Stimulated activated CD4-positive, alpha-beta T cell treated with anti-CD3 and anti-CD28 coated beads, Interleukin-1b, Interleukin-23, amount 100 ng/mL, for 1 hour (primary cell): ENCODE measurements at places on chromosomes 11 and 22.

DNA sequence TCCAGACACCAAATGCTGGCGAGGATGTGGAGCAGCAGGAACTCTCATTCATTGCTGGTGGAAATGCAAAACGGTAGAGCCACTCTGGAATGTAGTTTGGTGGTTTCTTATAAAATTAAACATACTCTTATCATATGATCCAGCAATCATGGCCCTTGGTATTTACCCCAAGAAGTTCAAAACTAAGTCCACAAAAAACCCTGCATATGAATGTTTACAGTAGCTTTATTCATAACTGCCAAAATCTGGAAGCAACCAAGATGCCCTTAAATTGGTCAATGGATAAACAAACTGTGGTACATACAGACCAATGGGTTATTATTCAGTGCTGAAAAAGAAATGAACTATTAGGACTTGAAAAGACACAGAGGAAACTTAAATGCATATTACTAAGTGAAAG is 87.8 kb downstream of the APOL5 start:
- no peak for DNase-seq

GRCh38 chr11:64848826-64849597 is 4.6 kb upstream of the CDC42BPG start:
- DNase-seq: no peak

DNA sequence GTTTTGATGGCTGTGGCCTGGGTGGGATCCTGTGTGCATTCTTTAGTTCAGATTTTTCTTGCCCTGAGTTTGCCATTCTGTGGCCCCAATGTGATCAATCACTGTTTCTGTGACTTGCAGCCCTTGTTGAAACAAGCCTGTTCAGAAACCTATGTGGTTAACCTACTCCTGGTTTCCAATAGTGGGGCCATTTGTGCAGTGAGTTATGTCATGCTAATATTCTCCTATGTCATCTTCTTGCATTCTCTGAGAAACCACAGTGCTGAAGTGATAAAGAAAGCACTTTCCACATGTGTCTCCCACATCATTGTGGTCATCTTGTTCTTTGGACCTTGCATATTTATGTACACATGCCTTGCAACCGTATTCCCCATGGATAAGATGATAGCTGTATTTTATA is 620 bp downstream of the OR4C16 start:
- no peak for DNase-seq

DNA sequence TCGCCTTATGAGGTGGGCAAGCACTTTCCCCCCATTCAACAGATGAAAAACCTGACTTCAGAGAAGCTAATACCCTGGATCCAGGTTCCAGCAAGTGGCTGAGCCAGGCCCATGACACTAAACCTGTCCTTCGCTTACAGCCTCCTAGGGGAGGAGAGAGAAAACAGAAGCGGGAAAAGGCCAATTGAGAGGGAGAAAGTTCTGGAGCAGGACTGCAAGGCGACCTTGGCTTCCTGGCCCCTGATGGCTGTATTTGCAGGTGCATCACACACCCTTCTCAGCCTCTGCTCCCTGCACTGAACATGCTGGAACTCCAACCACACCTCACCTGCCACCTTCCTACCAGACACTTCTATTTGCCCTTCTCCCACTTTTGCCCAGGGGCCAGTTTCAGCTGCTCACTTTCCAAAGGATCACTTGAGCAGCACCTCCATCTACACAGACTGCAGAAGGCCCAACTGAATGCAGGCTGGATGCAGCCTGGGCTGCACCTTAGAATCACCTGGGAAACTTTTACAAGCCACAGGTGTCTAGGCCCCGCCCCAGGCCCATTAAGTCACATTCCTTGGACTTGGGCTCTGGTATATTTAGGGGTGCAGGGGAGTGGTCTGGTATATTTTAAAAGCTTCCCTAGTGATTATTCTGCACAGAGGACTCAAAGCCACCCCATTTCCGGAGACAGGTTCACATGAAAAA is 14.3 kb upstream of the ADA2 start:
- DNase-seq: no peak

DNA sequence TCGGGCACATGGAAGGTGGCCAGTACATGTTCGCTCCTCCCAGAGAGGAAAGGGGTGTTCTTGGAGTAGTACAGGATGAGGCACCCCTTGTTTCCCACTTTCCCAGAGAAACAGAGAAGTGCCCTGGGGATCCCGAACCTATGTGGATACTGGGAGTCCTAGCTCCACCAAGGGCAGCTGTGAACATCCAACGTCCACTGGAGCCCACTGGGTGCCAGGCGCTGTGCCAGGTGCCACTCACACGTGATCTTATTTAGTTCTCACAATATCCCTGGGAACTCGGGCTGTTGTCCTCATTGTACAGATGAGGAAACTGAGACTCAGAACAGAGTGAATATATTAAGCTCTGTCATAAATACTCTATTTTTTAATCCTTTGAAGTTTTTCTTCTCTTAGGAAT is 12.0 kb downstream of the SLCO2B1 start:
- no peak for DNase-seq

- DNase-seq: no peak
Measured at GRCh38 chr11:91804042-91804441, 420.6 kb upstream of the FAT3 start.

GRCh38 chr11:46127150-46127638 is 5.9 kb upstream of the PHF21A start:
- DNase-seq: no peak

DNA sequence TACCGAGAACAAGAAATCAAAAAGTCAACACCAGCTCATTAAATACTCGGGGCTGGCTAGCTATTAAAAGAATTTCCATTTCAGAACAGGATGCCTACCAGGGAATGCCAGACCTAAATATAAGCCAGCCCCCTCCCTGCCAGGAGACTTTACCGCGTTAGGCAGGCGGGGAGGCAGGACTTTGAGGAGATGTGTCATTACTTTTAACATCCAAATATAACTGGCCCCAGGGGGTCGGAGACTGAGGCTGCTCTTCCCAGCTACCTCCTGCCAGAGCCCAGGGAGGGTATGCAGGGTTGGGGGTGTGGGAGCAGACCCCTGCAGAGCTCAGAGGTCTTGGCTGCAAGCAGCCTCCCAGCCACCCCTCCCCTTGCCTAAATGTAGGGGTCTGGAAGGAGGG is 183.5 kb downstream of the DSCAML1 start:
- no peak for DNase-seq

- no peak for DNase-seq
Measured at GRCh38 chr11:60396382-60396781, at the start of gene MS4A14. Gene MS4A14 (plus strand): TSS chr11:60396459. CDS start chr11:60396579, 120 bp downstream.

GRCh38 chr22:46087816-46088277 is 62.5 kb upstream of the PPARA start:
- DNase-seq: no peak

- no peak for DNase-seq
Measured at GRCh38 chr11:45922425-45923082, at the start of gene LARGE2. Gene LARGE2 (plus strand): TSS chr11:45922656. CDS start chr11:45922883, 227 bp downstream.

DNA sequence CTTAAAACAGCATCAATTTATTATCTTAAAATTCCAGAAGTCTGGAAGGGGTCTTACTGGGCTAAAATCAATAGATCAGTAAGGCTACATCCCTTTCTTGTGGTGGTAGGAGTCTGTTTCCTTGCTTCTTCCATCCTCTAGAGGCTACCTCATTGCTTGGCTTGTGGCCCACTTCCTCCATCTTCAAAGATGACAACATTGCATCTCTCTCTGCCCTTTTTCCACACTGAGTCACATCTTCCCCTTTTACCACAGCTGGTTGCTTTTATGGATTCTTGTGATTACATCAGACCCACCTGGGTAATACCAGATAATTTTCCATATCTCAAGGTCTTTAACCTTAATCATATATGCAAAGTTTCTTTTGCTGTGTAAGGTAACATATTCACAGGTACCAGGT is 60.9 kb downstream of the GRIA4 start:
- no peak for DNase-seq

DNA sequence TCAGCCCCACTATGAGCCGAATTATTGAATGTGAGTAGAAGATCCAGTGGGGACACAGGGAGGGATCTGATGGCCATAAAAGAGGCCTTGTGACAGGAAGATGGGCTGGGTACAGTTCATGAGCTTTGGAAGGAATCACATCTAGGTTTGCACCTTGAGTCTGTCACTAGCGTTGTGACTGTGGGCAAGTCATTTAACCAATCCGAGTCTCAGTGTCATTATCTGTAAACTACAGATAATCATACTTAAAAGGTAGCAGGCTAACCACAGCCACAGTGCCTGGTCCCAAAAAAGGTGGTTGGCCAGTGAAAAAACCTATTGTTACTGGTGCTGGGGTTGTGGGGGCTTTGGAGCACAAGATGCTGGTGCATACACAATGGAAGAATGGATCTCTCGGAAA is 3.8 kb downstream of the HEPN1 start:
- DNase-seq: no peak

GRCh38 chr11:92855607-92856405 is 113.6 kb upstream of the MTNR1B start:
- DNase-seq: no peak

DNA sequence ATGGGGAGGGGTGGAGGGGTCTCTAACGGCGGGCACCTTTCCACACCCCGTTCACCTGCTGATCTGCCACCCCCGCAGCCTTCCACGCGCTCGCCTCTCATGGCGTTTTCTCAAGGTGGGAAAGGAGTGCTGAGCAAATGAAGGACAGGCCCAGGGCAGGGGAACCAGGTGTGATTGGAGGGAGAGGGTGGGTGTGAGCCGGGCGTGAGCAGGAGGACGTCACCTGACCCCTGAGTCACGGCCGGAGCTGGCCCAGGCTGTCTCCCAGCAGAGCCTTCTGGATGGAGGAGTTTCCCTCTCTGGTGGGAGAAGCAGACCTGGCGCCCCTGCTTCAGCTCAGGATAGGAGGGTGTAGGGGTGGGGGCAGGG is 14.0 kb upstream of the ARHGAP8 start:
- no peak for DNase-seq
